ENCODE measurements at places on chromosomes 3 and 15.

DNA sequence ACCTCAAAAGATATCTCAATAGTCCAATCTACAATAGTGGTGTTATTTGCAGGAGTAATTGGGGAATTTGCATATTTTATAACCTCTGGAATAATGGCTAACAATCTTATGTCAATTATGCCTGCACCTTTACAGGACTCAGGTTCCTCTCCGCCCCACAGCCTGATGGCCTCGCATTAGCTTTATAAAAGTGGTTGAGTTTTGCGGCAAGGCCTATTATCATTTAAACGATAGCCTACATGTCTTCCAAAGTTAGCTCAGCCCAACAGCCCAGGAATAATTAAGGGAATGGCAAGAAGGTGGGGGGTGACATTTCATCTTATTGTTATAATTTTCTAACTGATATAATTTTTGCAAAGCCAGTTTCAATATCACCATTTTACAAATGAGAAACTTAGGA, 97.3 kb downstream of the RTP4 start:
- DNase-seq = no peak

GRCh38 chr15:99727330-99727729, 5.9 kb downstream of the LYSMD4 start:
- no peak for DNase-seq

DNA sequence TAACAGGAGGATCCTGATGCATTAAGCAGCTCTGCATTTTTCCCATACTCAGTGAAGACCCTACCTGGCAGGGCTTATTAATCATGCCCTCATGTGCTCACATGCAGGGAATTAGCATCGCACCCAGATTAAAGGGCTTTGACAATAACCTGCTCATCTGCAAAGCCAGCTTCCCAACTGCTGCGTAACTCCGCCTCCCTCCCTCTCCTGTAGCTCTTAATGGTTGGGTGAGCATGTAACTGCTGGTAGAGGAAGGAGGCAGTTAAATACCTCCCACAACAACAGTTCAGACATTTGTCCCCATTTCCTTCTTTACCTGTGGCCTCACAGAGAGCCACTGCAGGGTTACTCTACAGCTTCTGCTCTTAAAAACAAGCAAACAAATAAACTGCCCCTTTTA, 203.6 kb upstream of the WNT5A start:
- no peak for DNase-seq

GRCh38 chr3:42205800-42206514, 60.0 kb downstream of the CCK start:
- DNase-seq = no peak

- no peak for DNase-seq
Measured at GRCh38 chr15:65342493-65342892, 35.3 kb downstream of the IGDCC3 start.

DNA sequence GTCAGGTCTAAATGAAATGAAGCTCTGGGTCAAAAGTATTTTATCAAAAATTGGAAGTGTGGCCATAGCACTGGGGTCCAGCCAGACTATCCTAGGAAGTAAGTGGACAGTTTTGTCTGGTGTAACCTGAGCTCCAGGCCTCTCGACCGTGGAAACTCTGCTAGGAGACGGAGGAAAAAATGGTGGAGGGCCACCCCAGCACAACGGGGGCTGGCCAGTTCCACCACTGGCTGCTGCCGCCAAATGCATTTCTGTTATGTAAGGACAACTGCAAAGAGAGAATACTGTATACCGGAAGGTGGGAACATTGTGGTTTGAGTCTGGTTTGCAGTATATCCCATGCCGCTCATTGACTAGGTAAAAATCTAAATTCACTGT, 235.7 kb downstream of the GREM1 start:
- no peak for DNase-seq

- DNase-seq = no peak
Measured at GRCh38 chr3:10594915-10595314, 89.5 kb upstream of the ATP2B2 start.

- DNase-seq = no peak
Measured at GRCh38 chr3:171548917-171549316, 88.7 kb upstream of the TNIK start.

GRCh38 chr3:103767635-103768034, 1332.8 kb downstream of the ZPLD1 start:
- no peak for DNase-seq

DNA sequence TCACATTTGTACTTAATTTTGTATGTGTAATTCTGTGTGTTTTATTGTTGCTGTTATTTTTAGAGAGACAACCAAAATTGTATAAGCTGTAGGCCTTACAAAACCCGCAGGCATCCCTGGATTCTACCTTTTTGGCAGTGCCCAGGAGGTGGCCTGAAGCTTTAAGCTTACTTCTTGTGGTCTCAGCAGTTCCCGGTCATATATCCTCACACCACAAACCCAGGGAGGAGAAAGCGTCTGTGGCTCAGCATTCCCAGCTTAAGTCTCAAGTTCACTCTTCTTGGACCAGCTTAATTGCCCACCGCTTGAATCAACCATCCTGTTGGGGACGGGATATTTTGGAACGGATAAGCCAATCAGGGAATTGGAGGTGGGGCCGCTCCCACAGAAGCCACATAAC, 36.7 kb downstream of the C2CD4A start:
- no peak for DNase-seq

DNA sequence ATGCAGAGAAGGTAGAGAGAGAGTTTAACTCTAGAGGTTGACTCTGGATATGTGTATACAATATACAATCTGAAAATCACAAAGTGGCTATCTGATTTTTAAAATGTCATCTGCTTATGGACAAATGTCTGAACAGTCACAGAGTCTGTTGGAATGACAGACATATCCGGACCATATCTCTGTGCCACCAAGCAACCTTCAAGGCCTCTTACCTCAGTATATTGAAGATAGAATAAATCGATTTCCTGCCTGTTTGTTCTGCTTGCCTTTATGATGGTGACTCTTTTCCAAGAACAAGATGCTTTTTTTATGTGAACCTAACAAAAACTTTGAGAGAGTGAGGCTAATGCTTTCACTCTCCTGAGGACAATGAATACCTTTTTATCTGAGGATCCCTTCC, 151.1 kb downstream of the RBPMS2 start:
- no peak for DNase-seq

GRCh38 chr3:15451216-15452113, 24.1 kb downstream of the EAF1 start:
- no peak for DNase-seq

DNA sequence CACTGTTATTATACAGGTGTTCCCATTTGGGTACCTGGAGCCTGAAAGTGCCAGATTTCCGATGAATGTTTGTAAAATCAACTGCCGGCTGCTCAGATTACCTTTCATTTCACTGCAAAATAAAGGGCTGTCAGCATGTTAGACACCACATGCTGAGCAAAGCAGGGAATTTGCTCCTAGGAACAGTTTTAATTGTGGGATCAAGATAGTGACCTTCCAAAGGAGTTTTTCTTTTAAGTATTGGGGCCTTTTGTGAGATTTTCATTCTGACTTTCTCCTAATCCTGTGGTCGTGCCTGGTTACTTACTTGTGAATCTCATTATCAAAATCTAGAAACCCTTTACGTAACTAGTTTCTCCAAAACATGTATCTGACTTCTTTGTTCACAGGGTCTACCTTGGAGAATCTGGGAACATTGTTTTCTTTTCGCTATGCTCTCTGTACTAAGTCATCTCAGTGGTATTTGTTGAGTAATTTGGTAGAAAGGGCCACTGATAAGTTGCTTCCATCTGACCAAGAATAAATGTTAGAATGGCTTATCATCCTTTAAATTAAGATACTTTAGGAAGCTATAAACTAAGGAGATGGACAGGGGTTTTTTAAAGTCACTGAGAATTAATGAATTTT, 40.8 kb upstream of the LRTM1 start:
- DNase-seq = no peak

- no peak for DNase-seq
Measured at GRCh38 chr3:98954242-98954641, 52.7 kb upstream of the DCBLD2 start.

DNA sequence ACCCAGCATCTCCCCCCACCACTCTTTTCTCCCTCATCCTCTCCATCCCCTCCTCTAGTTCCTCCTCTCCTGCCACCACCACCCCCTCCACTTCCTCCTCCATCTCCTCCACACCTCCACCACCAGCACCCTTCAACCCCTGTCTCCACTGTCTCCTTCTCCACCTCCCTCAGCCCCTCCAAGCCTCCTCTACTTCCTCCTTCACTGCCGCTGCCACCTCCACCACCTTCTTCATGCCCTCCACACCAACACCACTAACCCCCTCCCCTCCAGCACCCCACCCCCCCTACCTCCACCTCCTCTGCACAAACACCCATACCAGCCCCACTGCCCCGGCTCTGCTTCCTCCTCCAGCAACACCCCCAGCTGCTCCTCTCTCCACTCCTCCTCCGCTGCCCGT, 88.0 kb downstream of the HES1 start:
- DNase-seq = no peak

DNA sequence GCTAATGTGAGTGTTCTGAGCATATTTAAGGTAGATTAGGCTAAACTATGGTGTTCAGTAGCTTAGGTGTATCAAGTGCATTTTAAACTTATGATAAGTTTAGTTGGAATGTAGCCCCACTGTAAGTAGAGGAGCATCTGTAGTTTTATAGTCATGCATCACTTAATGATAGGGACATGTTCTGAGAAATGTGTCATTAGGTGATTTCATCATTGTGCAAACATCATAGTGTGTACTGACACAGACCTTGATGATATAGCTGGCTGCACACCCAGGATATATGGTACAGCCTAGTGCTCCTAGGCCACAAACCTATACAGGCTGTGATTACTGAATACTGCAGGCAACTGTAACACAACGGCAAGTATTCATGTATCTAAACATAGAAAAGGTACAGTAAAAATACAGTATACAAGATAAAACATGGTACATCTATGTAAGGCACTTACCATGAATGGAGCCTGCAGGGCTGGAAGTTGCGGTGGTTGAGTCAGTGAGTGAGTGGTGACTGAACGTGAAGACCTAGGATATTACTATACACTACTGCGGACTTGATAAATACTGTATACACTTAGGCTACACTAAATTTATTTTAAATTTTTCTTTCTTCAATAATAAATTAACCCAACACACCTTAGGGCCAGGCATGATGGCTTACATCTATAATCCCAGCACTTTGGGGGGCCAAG, 17.9 kb downstream of the DNAH1 start:
- no peak for DNase-seq

DNA sequence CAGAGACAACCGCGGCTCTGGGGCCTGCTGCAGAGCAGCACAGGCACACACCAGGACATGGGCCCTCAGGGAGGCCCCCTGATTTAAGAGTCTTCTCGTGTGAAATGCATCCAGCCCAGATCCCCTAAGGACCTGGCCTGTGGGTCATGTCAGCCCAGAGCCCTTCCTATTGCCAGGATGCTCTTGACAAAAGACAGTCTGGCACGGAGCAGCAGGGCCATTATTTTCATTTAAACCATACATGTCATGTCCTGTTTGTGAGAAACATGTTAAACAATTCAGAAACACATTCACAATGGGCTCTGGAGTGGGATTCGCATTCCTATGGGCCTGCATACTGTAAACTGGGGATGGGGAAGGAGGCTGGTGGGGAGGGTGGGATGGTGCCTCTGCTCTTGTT, 367.4 kb upstream of the WNT5A start:
- DNase-seq = no peak

DNA sequence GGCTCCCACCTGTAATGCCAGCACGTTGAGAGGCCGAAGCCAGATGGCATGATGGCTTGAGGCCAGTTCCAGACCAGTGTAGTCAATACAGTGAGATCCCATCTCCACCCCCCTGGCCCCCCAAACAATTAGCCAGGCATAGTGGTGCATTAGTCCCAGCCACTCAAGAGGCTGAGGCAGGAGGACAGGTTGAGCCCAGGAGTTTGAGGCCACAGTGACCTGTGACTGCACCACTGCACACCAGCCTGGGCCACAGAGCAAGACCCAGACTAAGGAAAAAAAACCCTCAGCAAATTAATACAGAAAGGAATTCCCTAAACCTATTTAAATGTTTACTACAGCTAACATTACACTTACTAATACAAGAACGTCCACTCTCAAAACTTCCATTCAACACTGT, 424.6 kb downstream of the SHQ1 start:
- DNase-seq = no peak

- no peak for DNase-seq
Measured at GRCh38 chr15:78104566-78105475, 12.5 kb downstream of the SH2D7 start.

GRCh38 chr3:20857636-20858035, 671.6 kb upstream of the SGO1 start:
- DNase-seq = no peak

- no peak for DNase-seq
Measured at GRCh38 chr3:6444888-6445658, 415.8 kb upstream of the GRM7 start.

DNA sequence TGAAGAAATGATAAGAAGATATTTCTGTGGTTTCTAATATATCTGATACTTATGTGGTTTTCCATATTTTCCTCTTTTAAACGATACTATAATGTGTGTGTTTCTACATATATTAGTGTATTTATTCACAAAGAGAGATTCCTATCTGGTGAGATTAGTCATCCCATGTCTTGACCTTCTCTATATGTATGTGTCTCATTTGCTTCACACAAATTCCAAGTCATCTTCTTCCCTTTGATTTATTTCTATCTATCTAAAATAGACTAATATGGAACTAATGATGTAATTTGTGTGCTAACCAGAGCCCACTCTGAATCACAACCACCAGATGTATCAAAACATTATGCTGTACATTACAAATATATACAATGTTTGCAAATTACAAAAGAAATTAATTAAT, 154.7 kb upstream of the KCNMB2 start:
- no peak for DNase-seq

DNA sequence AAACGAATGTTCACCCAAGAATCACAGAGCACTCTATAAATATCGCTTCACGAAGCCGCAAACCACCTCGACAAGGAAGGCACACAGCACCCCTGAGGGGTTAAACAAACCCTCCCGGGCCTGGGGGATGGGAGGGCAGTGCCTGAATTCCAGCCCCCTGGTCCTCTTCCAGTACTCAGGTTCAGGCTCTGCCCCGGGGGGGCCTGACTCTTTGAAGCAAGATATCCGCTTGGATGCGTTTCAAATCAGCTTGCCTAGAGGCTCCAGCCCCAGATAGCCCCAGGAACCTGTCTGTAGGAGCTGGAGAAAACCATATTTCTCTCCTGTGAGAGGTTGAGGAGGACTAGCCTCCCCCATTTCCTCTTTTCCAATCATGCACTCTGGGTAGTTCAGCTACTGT, 194.7 kb downstream of the WNT5A start:
- DNase-seq = no peak

DNA sequence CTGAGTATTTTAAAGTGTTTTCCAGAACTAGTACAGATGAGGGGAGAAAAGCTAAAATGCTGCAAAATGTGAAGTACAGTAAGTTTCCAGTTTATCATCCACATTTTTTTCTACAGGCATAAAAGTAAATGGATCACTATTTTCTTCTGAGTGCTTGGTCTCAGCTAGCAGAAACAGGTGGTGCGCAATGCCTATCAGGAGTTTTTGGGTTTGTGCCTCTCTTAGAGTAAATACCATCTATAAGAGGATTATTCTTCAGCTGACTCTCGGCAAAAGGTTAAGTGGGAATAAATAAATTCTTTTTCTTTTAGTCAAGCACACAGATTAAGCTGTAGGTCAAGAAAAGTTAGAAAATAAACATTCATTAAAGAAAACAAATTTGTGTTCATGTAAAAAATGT, 1027.7 kb downstream of the PLOD2 start:
- DNase-seq = no peak

- DNase-seq = no peak
Measured at GRCh38 chr15:51658664-51659063, 22.6 kb upstream of the SCG3 start.
